ENCODE measurements at places on chromosomes 5 and 9. TPM values are rescaled to one million over a fixed set of nuclear protein-coding genes. Genes with fewer than 3 reads are reported as not detected.

GRCh38 chr5:92283521-92283920 is 900.4 kb upstream of the ARRDC3 start:
- no peak overlapping the region for H3K27ac ChIP-seq
- H3K4me1 ChIP-seq, result no peaks in the 10 kb centered on the region
- H3K4me3 ChIP-seq, result no peak overlapping the region
- H3K27me3 ChIP-seq, result no peaks in the 10 kb centered on the region
- DNase-seq, result no peak

- no peak overlapping the region for H3K27ac ChIP-seq
- no peak overlapping the region for H3K4me3 ChIP-seq
- no peak for DNase-seq
- H3K36me3 ChIP-seq, result no peaks in the 10 kb centered on the region
- H3K27me3 ChIP-seq, result peaks cover 3% of the 10 kb centered on the region
Measured at GRCh38 chr5:43193894-43194265, 1.9 kb downstream of the NIM1K start.

SEMA5A gene
- total RNA-seq, result not detected

GAPT gene
- 40.6 TPM for total RNA-seq

- H3K4me3 ChIP-seq, result peak overlapping the region; percentile 87
- H3K27ac ChIP-seq, result peak overlapping the region; percentile 88
- H3K36me3 ChIP-seq, result no peaks in the 10 kb centered on the region
- H3K4me1 ChIP-seq, result peaks cover 21% of the 10 kb centered on the region
- H3K27me3 ChIP-seq, result no peaks in the 10 kb centered on the region
- no peak for DNase-seq
Measured at GRCh38 chr9:83623679-83624076, 735 bp downstream of the IDNK start.

DNA sequence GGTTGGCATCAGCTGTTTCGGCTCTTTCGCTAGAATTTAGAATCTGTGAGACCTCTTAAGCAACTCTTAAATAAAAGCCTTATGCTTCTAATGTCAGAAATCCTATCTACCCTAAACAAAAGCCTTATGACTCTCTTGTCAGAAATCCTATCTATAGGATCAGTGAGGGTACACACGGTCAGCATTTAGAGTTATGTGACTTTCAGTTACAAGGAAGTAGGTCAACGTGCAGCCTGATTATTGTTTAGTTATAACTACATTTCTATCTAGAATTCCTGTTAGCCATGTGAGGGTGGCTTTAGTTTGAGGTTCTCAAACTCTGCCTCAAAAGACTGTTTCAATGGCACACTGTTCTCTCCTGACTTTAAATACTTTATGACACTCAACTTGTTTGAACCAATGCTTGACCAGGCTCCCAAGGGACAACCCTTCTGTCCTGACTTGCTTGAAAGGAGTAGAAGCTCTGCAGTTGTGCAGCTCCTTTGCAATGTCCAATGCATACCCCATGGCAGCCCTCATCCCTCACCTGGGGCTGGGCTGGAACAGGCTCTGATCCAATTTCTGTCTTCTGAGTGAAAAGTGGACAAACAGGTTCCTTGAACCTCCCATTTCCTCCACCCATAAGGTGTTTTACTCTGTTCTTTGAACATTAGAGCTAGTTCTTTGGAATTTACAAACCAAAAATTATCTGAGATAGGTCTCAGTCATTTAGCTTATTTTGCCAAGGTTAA is 251.6 kb upstream of the PIK3R1 start:
- H3K36me3 ChIP-seq, result no peaks in the 10 kb centered on the region
- no peaks in the 10 kb centered on the region for H3K27me3 ChIP-seq
- no peak overlapping the region for H3K4me3 ChIP-seq
- DNase-seq, result no peak
- H3K4me1 ChIP-seq, result no peaks in the 10 kb centered on the region
- no peak overlapping the region for H3K27ac ChIP-seq

DNA sequence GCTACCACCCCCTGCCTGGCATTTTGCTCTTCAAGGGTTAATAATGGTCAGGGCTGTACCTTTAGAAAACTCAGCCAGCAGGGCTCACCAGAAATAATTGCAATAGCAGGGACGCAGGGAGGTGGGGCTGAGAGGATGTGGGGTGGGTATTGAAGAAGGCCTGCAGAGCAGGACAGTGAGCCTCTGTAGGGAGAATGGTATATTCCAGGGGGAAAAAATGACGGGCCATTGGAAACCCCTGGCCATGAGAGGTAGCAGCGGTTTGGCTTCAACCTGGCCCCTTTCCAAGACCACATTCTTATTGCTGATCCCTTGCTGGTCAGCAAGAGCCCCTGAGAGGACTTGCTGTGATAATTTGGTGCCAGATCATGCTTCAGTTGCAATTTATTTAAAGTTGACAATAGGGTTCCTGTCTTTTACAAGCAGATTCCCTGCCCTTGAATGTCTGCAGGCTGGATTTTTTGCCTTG is 36.7 kb upstream of the CTNNA1 start:
- no peaks in the 10 kb centered on the region for H3K27me3 ChIP-seq
- DNase-seq, result no peak
- H3K4me1 ChIP-seq, result no peaks in the 10 kb centered on the region
- H3K4me3 ChIP-seq, result no peak overlapping the region

GRCh38 chr5:113293068-113293974 is 141.5 kb downstream of the TSSK1B start:
- peaks cover 22% of the 10 kb centered on the region for H3K4me1 ChIP-seq
- no peak overlapping the region for H3K27ac ChIP-seq
- peak overlapping the region; percentile 60 for H3K4me3 ChIP-seq

DNA sequence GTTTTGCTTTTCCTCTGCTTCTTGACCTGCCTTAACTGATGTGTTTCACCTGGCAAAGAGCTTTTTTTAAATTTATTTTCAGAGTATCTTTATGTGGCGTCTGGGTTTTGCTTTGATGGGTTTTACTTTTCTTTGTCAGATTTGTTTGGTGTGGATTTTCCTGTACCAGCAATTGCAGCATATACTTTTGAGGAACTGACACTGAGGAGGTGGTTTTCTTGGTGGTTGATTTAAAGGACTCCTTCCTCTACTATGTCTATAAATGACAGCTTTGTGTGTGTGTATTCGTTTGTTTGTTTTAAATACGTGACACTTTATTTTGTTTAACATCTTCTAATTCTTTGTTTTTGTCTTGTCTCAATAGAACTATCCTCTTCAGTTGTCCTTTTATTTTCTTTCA is 1071.9 kb upstream of the ARRDC3 start:
- H3K4me3 ChIP-seq, result no peak overlapping the region
- H3K27ac ChIP-seq, result no peak overlapping the region
- DNase-seq, result no peak
- H3K4me1 ChIP-seq, result no peaks in the 10 kb centered on the region
- H3K27me3 ChIP-seq, result no peaks in the 10 kb centered on the region

SEMA6A gene
- total RNA-seq, result 0.61 TPM

DNA sequence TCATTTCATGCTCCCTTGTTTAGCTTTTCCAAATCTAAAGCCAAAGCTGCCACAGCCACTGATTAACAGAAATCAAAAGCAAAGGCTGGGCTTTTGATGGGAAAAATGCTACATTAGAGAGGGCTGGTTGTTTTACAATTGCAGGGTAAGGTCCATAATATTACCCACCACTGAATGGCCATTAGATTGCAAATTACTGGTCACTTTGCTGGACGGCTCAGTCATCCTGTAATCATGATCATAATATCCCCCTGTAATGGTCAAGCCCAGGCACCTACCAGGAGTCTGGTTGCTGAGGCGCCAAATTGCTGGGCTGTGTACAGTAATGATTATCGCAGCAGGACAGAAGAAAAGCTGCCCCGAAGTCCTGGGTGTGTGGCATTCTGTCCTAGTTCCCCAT is 286.5 kb downstream of the ZSWIM6 start:
- no peak overlapping the region for H3K27ac ChIP-seq
- no peaks in the 10 kb centered on the region for H3K27me3 ChIP-seq
- no peaks in the 10 kb centered on the region for H3K36me3 ChIP-seq
- peaks cover 27% of the 10 kb centered on the region for H3K4me1 ChIP-seq

DNA sequence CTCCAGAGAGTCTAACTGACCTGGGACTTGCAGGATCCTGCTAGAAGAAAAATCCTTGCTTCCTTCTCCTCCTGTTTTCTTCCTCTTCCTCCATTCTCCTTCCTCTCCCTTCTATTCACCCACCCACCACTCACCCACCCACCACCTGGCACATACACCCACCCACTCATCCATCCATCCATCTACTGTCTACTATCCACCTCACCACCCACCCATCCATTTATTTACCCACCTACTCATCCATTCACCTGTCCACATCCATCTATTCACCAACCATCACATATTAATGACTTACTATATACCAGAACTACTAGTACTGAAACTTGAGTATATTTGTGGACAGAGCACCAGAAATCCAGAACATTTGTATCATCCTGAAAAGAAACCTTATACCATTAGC is 49.4 kb downstream of the EHMT1 start:
- H3K4me1 ChIP-seq, result peaks cover 31% of the 10 kb centered on the region
- no peaks in the 10 kb centered on the region for H3K27me3 ChIP-seq
- H3K36me3 ChIP-seq, result no peaks in the 10 kb centered on the region
- peak; percentile 7 for DNase-seq

GARIN3 gene
- total RNA-seq, result not detected

CCL28 gene
- 16.8 TPM for total RNA-seq

ENC1 gene
- total RNA-seq, result 14.6 TPM

GRCh38 chr9:138072161-138072842 is 194.7 kb downstream of the CACNA1B start:
- H3K27me3 ChIP-seq, result peaks cover 3% of the 10 kb centered on the region
- no peaks in the 10 kb centered on the region for H3K36me3 ChIP-seq
- no peak overlapping the region for H3K4me3 ChIP-seq
- no peak for DNase-seq
- no peaks in the 10 kb centered on the region for H3K4me1 ChIP-seq

SLCO6A1 gene
- total RNA-seq, result not detected

PLAC8L1 gene
- 0.51 TPM for total RNA-seq

DNA sequence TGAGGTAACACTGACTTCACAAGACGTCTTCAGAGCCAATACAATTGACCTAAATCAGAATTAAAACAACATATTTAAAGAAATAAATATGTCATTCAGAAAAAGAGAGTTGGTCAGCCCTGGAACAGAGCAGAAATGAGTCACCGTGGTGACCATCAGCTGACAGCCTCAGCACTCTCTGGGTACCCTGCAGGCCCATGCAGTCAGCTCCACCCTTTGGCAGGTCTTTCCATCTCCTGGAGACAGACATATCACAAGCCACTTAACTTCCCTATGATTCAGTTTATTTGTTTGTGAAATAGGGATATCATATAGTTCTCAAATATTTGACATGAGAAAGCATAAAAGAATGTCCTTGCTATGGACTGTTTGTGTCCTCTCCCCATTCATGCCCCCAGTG is 151.6 kb upstream of the MEF2C start:
- H3K4me1 ChIP-seq, result no peaks in the 10 kb centered on the region
- no peak for DNase-seq
- H3K36me3 ChIP-seq, result no peaks in the 10 kb centered on the region
- no peaks in the 10 kb centered on the region for H3K27me3 ChIP-seq
- H3K4me3 ChIP-seq, result no peak overlapping the region

GRCh38 chr9:128895556-128895955 is 13.6 kb downstream of the LRRC8A start:
- H3K27ac ChIP-seq, result no peak overlapping the region
- no peaks in the 10 kb centered on the region for H3K27me3 ChIP-seq
- peaks cover 29% of the 10 kb centered on the region for H3K4me1 ChIP-seq
- no peak for DNase-seq
- H3K4me3 ChIP-seq, result no peak overlapping the region

DNA sequence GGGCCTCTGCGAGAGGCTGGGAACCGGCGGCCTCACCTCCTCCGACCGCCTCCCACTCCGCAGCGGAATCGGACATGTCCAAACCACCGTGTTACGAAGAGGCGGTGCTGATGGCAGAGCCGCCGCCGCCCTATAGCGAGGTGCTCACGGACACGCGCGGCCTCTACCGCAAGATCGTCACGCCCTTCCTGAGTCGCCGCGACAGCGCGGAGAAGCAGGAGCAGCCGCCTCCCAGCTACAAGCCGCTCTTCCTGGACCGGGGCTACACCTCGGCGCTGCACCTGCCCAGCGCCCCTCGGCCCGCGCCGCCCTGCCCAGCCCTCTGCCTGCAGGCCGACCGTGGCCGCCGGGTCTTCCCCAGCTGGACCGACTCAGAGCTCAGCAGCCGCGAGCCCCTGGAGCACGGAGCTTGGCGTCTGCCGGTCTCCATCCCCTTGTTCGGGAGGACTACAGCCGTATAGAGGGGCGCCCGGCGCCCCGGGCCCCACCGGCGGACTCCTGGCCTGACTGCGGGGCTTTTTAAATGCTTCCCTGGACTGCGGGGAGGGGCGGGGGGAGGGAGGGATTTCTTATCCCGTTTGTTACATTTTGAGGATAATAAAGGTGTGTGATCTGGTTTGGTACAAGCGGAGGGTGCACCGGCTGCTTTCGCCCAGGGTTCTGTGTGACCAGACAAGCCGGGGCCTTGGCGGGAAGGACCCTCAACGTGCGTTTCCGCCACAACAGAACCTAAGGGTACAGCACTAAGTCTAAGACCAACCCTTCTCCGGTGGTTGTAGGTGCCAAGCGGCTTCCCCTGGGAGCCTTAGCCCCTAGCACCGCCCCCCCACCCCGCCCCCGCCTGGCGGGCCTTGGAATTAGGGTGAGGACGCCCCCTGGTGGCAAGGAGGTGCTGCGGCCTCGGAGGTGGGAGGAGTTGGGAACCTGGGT is 9.3 kb downstream of the PRR7 start:
- no peaks in the 10 kb centered on the region for H3K27me3 ChIP-seq
- peak overlapping the region; percentile 74 for H3K4me3 ChIP-seq
- H3K4me1 ChIP-seq, result peaks cover 17% of the 10 kb centered on the region

DNA sequence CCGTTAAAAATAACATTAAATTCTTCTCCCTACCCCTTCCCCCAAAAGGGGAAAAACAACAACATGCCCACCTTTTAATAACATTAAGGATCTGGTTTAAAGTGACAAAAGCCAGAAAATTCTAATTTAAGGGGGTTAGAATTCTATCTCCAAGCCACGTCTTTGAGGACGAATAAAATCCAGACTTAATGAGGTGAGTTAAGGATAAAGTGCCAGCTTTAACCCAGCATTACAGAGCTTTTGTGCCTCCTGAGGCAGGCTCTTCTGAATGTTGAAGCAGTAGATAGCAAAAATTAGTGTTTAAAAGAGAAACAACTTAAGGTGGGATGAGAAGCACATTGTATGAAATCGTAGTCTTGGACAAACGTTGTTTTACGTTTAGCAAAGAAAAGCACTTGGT is 329.0 kb upstream of the MPDZ start:
- no peak overlapping the region for H3K27ac ChIP-seq
- no peaks in the 10 kb centered on the region for H3K4me1 ChIP-seq
- no peaks in the 10 kb centered on the region for H3K27me3 ChIP-seq
- no peaks in the 10 kb centered on the region for H3K36me3 ChIP-seq
- H3K4me3 ChIP-seq, result no peak overlapping the region

SLC2A6 gene
- total RNA-seq, result 51.8 TPM

- H3K27ac ChIP-seq, result no peak overlapping the region
- no peaks in the 10 kb centered on the region for H3K4me1 ChIP-seq
- no peak for DNase-seq
- H3K27me3 ChIP-seq, result no peaks in the 10 kb centered on the region
- no peak overlapping the region for H3K4me3 ChIP-seq
Measured at GRCh38 chr9:93197670-93198069, 13.7 kb downstream of the WNK2 start.

CMBL gene
- total RNA-seq, result not detected

GRCh38 chr5:38291355-38291754 is 33.0 kb downstream of the EGFLAM start:
- no peak for DNase-seq
- no peaks in the 10 kb centered on the region for H3K27me3 ChIP-seq
- H3K4me3 ChIP-seq, result no peak overlapping the region
- H3K36me3 ChIP-seq, result no peaks in the 10 kb centered on the region

LCN15 gene
- total RNA-seq, result not detected

Measured in B cell (primary cell).